ENCODE measurements at places on chromosomes 1 and 21. TPM values are rescaled to one million over a fixed set of nuclear protein-coding genes. Genes with fewer than 3 reads are reported as not detected.
A peak's percentile ranks its signal among the peaks of the same experiment; 100 is the strongest.

- no peaks in the 10 kb centered on the region for H3K27me3 ChIP-seq
- no peaks in the 10 kb centered on the region for H3K36me3 ChIP-seq
- H3K4me1 ChIP-seq: no peaks in the 10 kb centered on the region
- DNase-seq: no peak
Observed at GRCh38 chr1:19330449-19331135, 18.5 kb downstream of the SLC66A1 start.

GRCh38 chr1:205444931-205445645 is 10.8 kb downstream of the BLACAT1 start:
- no peak overlapping the region for H3K4me3 ChIP-seq
- H3K4me1 ChIP-seq: peaks cover 7% of the 10 kb centered on the region
- H3K27ac ChIP-seq: no peak overlapping the region
- no peak for DNase-seq

DNA sequence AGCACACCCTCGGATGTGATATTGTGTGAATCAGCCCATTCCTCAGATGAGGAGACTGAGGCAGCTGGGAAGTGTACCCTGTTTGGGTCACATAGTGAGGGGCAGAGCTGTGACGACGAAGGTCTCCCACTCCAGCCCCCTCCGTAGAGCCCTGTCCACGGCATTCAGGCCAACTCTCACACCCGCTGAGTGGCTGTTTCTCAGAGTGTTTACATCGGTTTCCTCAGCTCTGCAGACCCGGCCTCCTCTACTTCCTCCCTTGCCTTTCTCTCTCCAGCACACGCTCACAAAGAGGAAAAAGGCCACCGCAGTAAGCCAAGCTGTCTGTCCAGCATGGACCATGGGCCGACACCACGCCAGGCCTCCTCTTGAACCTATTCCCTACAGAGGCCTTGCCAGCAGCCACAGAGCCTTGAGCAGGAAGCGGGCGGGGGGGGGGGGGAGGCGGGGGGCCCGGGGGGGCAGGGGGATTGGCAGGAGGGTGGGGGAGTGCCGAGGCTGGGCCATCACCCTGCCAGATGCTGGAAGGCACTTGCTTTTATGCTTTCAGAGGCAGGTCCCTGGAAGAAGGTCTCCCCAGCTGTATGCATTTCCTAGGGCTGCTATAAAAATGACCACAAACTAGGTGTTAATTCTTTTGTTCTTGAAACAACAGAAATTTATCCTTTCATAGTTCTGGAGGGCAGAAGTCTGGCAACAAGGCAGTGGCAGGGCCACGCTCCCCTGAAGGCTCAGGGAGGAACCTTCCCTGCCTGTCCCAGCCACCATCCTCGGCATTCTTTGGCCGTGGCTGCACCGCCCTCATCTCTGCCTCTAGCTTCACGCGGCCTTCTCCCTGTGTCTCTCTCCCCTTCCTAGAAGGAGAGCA is 178.4 kb downstream of the PSMG1 start:
- no peaks in the 10 kb centered on the region for H3K27me3 ChIP-seq
- no peaks in the 10 kb centered on the region for H3K36me3 ChIP-seq

DNA sequence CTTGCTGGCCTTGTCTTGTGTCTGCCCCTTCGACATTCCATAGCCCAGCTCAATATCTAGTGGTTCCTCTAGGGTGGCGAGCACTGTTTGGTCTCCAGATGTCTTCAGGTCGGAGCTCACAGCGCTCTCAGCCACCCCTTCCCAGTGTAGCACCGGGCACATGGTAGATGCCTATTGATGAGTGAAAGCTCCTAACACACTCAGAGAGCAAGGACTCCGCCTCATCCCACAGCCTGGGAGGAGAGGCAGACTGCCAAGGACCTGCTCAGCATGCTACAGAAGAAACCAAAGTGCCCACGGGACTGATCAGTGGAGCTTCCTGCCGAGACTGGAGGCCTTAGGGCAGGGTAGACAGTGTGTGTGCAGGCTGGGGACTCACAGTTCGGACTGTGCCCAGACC is 10.9 kb downstream of the PCSK9 start:
- no peaks in the 10 kb centered on the region for H3K27me3 ChIP-seq
- no peak overlapping the region for H3K27ac ChIP-seq
- no peaks in the 10 kb centered on the region for H3K36me3 ChIP-seq

GRCh38 chr1:226661965-226662364 is 77.1 kb downstream of the ITPKB start:
- DNase-seq: peak; percentile 32
- H3K27ac ChIP-seq: peak overlapping the region; percentile 55
- H3K36me3 ChIP-seq: no peaks in the 10 kb centered on the region
- no peaks in the 10 kb centered on the region for H3K27me3 ChIP-seq

DNA sequence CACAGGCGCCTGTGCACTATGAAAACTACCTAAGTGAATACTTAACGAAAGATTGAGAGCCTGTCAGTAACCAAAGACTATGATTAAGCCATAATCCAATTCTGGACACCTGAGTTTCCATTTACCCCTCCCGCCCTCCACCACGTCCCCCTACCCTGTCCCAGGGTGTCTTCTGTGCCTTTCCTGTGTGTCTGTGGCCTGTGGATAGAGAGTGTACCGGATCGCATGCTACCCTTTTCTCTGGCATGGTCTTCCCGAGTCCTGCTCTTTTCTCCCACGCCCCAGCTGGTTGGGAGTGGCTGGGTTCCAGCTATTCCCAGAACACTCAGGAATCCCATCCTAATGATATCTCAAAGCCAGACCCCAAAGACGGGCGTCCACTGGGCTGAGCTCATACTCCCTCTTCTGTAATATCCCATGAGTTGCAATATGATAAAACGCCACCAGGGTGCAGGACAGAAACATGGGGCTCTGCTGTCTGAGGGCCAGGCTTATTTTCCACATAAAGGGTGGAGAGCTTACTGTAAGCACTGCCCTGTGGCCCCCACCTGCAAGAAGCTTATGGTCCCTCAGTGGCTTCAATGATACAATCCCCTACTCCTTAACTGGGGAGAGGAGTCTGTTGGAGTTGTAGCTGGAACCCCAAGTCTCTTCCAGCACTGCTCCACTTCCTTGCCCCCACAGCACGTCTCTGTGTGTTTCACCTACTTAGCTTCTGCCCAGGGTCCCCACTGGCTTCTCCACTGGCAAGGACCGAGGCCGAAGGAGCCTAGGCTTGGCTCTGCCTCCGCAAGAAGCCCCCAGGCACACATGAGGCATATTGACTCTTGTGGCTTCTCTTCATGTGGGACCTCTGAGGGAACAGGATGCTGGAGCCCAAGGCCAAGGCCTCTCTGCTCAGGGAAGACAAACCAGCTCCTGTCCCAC is 17.6 kb upstream of the ALX3 start:
- no peak overlapping the region for H3K27ac ChIP-seq
- H3K27me3 ChIP-seq: peaks cover 42% of the 10 kb centered on the region
- no peaks in the 10 kb centered on the region for H3K4me1 ChIP-seq
- no peak overlapping the region for H3K4me3 ChIP-seq

DNA sequence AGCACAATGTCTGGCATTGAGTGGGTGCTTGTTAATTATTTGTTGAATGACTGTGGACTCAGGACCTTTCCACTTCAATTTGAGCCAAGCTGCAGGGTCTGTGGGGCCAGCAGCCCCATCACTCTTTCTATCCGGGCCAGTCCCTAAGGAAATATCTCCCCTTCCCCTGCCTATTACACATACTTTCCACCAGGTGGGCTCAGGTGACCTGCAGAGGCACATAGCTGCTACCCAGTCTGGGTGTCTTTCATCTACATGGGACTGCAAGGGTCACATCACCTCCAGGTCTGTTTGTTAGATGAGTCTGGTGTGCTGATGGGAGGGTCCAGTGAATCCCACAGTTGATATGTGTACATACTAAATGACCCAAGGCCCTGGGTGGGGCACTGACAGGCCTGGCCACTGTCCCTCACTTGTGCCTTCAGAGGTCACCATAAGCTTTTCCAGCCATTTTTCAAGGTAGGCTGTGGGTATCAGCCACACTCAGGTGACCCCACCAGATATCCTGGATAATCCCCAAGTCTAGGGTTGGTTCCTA is 59.5 kb upstream of the KDM4A start:
- no peaks in the 10 kb centered on the region for H3K36me3 ChIP-seq
- no peak for DNase-seq
- H3K27me3 ChIP-seq: no peaks in the 10 kb centered on the region
- no peak overlapping the region for H3K4me3 ChIP-seq
- H3K4me1 ChIP-seq: peaks cover 12% of the 10 kb centered on the region

ETS2 gene
- 4.4 TPM for total RNA-seq

TMEM35B gene
- total RNA-seq: 49.9 TPM

ITLN2 gene
- total RNA-seq: not detected

NUDT17 gene
- total RNA-seq: 12.0 TPM

All from GM23248 (cell line).